ENCODE measurements at places on chromosomes 1 and 21.

DNA sequence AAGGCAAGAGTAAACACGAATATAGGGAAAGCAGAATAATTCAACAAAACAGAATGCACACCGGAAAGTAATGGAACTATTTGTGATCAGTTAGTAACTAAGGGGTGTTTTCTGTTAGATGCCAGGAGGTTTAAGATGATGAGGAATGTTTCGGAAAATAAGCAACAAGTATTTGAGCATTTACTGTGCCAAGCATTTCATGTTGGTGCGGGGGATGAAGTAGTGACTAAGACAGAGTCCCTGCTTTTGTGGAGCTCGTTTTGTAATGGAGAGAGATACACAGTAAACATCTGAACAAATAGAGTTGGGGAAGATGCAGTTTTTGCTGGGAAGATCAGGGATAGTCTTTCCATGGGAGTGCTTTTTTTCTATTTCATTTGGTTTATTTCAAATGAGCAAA is 78.7 kb downstream of the DYRK1A start:
- DNase-seq, result no peak

DNA sequence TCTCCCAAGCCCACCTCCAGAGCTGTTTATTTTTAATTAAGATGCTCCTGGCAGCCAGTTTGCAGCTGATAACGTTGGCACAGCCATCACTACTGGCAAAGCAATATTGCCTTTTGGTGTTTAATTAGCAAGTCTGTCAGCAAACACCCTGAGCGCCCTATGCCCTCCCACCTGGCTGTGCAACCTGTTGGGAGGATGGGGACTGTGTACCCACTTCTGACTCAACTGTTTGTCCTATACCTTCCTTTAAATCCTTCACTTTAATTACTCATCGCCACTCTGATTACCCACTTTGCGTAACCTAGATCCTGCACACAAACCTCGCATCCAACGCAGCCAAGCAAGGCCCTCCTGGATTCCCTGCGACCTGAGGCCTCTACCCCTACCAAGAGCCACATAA is 67.1 kb downstream of the BCAR3 start:
- DNase-seq, result no peak

DNA sequence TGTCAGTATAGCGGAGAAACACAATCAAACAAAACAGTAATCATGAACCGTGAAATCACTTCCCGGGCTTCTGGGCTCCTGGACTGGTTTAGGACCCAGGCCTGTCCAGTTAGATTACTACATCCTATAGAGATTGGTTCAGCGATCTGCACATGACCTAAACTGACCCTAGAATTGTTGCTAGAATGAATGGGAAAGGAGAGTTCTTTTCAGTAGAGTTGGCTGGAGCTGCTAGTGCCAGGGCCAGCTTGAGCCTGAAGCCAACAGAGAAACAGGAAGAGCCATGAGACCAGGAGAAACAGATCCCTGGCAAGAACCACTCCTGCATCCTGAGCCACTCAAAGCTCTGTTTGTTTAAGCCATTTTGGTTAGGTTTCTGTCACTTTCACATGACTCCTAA is 474.3 kb upstream of the C1orf87 start:
- no peak for DNase-seq

GRCh38 chr21:36419996-36420395 is 34.8 kb downstream of the CHAF1B start:
- peak; percentile 33 for DNase-seq

GRCh38 chr1:160862203-160863060 is at the start of gene CD244:
Gene CD244, minus strand, starts transcription at chr1:160862887. Its CDS starts 210 bp downstream, at chr1:160862677.
- peak; percentile 61 for DNase-seq

DNA sequence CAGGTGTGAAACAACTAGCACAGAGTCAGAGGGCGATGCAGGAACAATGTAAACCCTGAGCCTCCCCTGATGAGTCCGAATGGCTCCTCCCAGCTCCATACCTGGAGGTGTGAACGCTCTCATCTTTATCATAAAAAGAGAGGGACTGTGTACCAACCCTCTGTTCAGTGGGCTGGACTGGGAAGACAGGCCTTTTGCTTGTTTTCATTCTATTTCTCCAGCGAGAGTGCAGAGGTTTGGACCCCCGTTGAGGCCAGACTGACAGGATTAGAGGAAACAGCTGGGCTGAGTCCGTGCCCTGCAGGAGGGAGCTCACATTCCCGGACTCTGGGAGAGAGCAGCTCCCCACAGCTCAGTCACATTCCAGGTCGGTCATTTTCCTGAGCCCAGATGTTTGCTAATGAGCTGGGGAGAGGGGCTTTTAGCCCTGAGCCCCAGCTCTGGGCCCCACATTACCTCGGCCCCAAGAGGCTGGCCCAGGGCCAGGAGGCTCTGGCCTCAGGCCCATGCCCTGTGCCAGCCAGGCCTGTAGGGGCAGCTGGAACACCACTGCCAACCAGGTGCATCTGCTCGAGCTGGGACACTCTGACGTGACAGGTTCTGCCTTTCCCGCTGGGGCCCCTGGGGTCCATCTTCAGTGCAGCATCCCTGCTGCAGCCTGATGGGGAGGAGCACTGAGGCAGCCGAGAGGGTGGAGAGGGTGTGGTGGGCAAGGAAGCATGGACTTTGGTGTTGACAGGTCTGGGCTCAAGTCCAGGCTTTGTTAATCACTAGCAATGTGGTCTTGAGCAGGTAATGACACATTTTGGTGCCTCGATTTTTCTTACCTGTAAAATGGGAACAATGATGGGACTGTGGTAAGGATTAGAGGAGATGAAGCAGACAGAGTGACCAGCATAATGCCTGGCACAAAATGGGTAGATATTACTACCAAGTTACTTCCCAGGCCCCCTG is 3.5 kb upstream of the NBL1 start:
- no peak for DNase-seq

DNA sequence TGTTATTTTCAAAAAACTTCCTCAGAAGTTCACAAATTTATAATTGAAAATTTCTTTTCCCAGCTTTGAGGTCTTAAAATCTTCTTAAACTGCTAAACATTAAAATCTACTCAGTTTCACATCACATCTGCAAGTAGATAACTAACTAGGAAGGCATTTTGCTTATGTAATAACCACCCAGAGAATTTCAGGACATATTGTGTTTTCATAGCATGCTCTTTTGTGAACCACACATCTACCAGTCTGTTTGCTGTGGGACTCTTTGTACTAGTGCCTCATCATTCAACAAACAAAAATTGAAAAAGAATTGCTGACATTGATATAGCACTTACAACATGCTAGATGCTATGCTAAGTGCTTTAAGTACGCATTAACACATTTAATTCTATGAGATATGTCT is 31.6 kb upstream of the C1orf146 start:
- DNase-seq, result no peak

- DNase-seq, result no peak
These were observed 104.5 kb upstream of the ARHGEF16 start for GRCh38 chr1:3349968-3350299.

DNA sequence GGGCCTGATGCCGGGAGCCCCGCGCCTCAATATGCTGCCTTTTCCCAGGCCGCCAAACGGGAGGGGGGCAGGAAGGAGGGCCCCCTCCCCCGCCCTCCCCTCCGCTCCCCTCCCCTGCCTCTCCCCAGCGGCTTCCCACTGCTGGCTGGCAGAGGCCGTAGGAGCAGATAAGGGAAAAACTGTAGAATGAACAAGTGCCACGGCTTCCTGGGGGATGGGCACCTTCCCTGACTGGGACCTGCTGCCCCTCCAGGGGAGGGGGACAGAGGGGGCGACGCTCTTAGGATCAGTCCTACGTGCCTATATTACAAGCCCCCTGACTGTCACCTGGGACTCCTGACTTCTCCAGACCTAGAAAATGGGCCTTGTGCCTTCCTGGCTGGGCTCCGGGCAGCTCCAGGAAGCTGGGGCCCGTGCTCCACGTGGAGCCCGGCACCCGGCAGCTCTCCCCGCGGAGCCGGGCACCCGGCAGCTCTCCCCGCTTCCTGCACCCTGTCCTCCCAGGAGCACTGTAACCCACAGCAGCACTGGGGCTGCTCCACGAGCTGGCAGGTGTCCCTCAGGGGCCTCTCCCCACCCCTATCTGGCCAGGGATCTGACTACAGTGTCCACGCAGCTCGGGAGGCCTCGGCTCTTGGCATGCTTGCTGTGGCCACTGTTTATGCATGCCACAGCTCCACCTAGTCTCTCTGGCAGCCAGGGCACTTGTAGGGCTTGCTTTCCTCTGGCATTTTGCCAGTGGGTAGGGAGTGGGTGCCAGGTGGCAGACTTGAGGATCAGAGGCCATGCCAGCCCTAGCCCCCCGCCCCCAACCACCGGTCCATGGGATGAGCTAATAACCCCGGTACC is 674 bp upstream of the HES5 start:
- no peak for DNase-seq

- DNase-seq, result no peak
These were observed 671.9 kb downstream of the ADGRL2 start for GRCh38 chr1:82472489-82473131.

- no peak for DNase-seq
These were observed 3.1 kb upstream of the WNT9A start for GRCh38 chr1:227950735-227951346.

GRCh38 chr1:222224156-222224555 is 323.7 kb downstream of the HHIPL2 start:
- DNase-seq, result no peak

DNA sequence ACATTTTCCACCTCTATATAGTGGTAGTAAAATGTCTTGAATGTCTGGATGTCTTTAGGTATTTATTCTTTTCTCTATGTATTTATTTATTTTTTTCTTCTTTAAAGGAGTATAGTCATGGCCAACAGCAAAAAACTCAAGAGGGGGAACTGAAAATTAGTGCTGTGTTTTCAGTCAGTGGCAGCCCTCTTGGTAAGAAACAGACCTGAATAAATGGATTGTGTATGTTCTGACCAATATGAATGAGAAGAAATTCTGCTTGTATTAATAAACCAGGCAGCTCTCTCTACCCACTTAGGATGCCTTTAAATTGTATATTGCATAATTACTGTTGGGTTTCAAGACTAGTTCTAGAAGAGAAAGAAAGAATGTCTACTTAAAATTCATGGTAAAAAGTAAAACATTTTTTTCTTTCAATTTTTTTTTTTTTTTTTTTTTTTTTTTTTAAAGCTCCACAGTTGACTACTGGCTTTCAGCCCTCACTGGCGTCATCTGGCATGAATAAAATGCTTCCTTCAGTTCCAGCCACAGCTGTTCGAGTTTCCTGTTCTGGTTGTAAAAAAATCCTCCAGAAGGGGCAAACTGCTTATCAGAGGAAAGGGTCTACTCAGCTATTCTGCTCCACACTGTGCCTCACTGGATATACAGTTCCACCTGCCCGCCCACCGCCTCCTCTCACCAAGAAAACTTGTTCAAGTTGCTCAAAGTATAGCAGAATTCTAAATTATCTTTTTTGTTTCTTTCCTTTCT is 101.6 kb downstream of the ZMYM4 start:
- DNase-seq, result no peak

GRCh38 chr1:99673315-99673714 is 27.4 kb downstream of the PALMD start:
- DNase-seq, result no peak

DNA sequence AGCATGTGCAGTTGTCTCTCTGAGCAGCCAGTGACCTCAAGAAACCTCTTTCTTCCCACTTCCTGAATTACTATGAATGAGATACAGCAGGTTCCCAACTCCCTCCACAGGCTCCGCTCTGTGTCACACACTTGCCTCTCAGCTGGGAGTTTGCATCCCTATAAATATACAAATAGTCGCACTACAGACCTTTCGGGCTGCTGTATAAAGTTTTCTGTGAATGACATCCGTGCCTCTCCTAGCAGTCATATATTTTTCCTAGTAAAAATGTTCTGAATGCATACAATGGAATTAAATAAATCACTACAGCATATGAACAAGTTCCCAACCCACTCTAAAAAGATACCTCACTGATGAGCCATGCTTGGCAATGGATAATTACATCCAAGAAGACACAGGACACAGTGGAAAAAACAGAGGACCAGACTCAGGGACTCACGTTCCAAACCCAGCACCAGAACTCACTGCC is 66.8 kb downstream of the CAPZB start:
- DNase-seq, result no peak

- DNase-seq, result no peak
These were observed 115.4 kb downstream of the BCAR3 start for GRCh38 chr1:93566227-93566626.

DNA sequence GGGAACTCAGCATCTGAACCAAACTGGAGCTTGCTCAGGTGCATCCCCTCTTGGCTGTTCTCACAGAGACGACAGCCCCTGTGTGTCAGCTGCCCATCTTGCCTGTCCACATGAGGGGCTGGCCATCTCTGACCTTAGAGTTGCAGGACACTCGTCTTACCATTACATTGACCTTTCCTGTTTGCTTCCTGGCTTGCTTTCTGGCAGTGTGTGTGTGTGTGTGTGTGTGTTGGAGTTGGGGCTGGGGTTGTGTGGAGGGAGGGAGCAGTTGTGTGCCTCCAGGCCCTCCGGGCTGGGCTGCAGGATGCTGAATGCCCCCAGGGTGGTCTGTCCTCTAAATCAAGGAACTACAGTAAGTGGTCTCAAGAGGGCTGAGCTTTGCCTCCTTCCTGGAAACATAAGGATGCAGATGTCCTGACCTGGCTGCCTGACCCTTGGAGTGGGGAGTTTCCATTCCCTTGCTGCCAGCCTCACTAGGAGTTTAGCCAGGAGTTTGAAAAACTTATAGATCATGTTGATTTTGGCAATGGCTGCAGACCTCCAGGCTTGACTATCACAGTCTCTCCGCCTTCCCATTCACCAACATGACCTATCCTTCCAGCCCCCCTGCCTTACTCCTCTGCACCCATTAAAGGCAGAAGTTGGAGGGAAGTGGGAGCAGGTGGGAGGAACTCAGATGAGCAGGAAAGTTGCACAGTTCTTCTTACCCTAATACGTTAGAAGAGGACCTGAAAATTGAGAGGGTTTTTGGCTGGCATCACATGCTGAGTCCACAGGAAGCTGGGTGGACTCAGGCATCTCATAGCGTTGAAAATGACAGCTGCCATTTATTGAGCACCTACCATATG is 19.0 kb downstream of the RASSF5 start:
- no peak for DNase-seq

DNA sequence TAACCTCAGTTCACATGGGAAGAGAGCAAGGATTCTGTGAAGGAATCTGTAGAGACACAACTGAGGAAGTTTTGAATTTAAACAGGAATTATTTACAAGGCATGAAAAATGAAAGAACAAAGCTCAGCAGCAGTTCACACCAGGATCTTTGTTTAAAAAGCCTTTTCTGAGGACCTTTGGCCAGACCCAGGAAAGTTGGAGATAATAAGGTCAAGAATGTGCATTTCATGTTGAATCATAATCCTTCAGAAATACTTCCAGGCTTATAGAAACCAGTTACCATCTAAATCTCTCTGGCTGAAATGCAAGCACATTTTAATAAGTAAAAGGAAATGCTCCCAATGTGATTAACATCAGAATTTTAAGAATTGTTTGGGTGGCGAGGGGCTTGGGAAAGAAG is 2.7 kb downstream of the CLIC6 start:
- DNase-seq, result no peak

DNA sequence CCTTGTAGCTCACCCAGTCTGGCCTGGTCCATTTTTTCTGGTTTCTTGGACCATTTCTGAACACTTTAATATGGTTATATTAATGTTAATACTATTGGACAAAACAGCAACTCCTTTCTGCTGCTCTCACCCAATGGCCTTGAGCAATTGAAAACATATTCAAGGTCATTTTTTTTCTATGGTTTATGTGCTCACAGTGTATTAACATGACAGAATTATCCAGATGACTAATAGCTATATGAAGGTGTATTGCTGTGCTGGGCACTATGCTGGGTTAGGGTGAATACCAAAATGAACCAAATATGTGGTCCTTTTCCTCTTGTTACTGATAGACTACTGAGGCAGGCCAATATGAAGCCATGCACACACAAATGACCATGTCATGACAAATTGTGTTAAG is 591.6 kb upstream of the PLXNA2 start:
- no peak for DNase-seq

Data from stimulated activated CD8-positive, alpha-beta memory T cell treated with anti-CD3 and anti-CD28 coated beads, Interleukin-7, amount 100 ng/mL, for 4 hours (primary cell).